D721Med (cell line): ENCODE measurements at places on chromosomes 7 and 10.

DNA sequence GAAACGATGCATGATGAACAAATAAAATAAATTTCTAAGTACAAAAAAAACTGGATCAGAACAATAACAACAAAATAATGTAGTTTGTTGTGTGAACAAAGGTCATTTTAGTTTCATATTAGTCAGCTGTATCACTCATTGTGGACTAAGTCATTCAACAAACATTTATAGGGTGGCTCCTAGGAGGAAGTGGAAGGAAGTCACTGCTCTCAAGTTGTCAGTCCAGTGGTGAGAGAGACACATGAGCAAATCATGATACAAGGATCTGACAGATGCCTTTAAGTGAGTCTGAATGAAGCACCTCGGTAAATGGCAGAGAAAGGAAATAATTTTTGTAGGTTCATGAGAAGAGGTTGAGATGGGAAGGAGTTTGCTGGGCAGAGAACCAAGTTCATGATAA is 56.8 kb downstream of the EPDR1 start:
- DNase-seq, result no peak

DNA sequence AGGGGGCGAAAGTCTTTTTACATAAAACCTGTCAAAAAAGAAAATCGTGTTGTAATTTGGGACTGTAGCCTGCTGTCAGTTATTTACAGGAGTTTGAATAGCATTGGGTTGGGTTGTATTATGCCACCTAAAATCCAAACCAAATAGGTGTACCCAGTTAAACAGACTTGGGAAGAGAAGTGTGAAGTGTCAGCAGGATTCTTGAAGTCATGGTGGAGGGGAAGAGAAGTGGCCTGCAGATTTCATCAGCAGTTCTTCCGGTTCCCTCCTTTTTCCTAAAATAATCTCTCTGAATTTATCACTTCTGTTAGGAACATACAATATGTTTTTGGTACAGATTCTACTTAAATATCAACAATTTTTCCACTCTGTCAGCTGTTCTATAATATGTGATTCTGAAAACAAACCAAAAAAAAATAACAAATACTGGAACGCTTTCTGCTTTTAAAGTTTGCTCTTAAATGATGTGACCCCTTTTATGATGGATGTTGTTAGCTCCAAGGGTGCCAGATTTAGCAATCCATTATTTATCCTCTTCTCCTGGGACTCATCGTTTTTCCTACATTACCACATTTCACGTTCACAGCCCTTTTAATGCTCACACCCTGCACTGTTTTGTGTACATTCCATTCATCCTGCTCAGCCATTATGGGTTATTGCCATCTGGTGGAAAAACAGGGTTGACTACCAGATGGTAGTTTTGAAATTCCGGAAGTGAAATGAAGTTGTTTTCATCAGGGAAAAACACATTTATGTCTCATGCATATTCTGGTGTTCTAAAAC is 18.7 kb upstream of the ARHGAP12 start:
- no peak for DNase-seq

GRCh38 chr10:27440478-27440877 is 63.6 kb upstream of the RAB18 start:
- no peak for DNase-seq

DNA sequence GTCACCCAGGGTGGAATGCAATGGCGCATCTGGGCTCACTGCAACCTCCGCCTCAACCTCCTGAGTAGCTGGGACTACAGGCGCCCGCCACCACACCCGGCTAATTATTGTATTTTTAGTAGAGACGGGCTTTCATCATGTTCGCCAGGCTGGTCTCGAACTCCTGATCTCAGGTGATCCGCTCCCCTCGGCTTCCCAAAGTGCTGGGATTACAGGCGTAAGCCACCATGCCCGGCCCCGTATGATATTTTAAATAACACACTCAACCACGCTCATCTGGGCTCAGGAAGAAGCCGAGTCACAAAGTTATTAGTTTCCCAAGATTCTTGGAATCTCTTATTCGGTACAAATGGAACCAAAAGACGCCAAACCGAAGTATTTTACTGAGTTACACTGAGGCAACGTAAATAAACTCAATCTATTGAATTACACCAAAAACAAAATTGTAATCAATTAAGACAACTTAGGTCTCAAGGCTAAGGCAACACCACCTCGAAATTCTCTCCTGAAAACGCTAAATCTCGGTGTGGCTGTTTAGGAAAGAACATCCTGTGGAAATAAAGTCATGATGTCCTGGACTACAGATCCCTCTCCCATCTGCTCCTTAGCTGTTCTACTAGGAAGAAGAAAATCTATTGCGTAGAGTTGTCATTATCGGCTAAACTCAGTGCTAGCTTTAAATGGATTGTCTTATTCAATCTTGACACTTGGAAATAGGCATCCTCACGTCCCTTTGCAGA is 910 bp downstream of the ARHGAP19 start:
- DNase-seq, result no peak

DNA sequence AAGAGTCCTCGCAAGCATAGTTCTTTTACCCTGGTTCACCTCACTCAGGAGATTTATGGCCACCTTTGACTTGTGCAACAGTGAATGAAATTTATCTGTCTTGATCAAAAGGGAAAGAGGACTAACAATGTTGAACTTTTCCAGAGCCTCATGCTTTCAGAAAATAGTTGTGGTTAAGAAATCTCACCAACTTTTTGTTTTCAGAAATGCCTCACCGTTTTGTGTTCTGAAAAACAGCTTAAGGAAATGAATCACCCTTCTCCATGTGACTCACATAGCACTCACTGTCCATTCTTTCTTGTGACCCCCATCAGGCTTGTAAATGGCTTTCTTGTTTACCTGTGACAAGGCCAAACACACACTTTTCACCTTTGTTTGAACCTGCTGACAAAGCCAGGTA is 148.6 kb upstream of the FAM3C start:
- DNase-seq, result no peak
